Mononuclear cell (primary cell): ENCODE measurements at places on chromosomes 4 and X. TPM values are rescaled to one million over a fixed set of nuclear protein-coding genes. Genes with fewer than 3 reads are reported as not detected.

DCX gene
- not detected for total RNA-seq

ERVMER34-1 gene
- total RNA-seq = under 0.01 TPM

TLR3 gene
- 0.63 TPM for total RNA-seq

MAGEA2 gene
- total RNA-seq = not detected

ENPEP gene
- 0.73 TPM for total RNA-seq

FOXO4 gene
- total RNA-seq = 14.0 TPM

HPRT1 gene
- total RNA-seq = 16.6 TPM

SSX1 gene
- total RNA-seq = not detected

SEC24D gene
- total RNA-seq = 17.8 TPM

FGFBP1 gene
- total RNA-seq = not detected

UGT2B17 gene
- total RNA-seq = 0.94 TPM

INTS6L gene
- 20.8 TPM for total RNA-seq

UXT gene
- total RNA-seq = 176 TPM

L1CAM gene
- 0.52 TPM for total RNA-seq

SUPT20HL1 gene
- not detected for total RNA-seq
